ENCODE measurements at places on chromosomes 13 and 19.

GRCh38 chr13:67916650-67917049 is 686.5 kb upstream of the PCDH9 start:
- no peaks in the 10 kb centered on the region for H3K27me3 ChIP-seq
- H3K27ac ChIP-seq = no peak overlapping the region
- H3K4me3 ChIP-seq = no peak overlapping the region
- H3K36me3 ChIP-seq = no peaks in the 10 kb centered on the region
- H3K4me1 ChIP-seq = no peaks in the 10 kb centered on the region

- H3K36me3 ChIP-seq = no peaks in the 10 kb centered on the region
- DNase-seq = no peak
- H3K27ac ChIP-seq = no peak overlapping the region
- H3K4me1 ChIP-seq = no peaks in the 10 kb centered on the region
Measured at GRCh38 chr13:37715606-37716015, 117.0 kb upstream of the POSTN start.

- no peaks in the 10 kb centered on the region for H3K4me1 ChIP-seq
- peak overlapping the region; percentile 11 for H3K27ac ChIP-seq
- no peak for DNase-seq
Measured at GRCh38 chr13:110464556-110465333, 96.8 kb downstream of the RAB20 start.

DNA sequence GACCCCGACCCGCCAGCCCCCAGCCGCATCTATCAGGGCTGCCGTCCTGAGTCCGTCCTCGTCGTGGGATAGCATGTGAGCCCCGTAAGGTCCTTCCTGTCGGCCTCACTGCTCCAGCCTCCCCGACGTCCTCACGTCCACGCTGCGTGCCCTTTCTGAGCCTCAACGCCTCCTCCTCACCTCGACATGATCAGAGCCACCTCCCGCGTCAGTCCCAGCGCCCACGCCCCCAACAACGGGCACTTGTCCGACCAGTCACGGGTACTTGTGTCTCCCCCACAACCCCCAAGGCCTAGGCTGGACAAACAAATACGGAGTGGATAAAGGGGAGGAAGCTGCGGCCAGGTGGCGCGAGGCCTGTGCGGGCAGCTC is 665 bp downstream of the ZNF497 start:
- H3K27ac ChIP-seq = peak overlapping the region; percentile 94
- peaks cover 6% of the 10 kb centered on the region for H3K4me1 ChIP-seq
- peak; percentile 86 for DNase-seq

GRCh38 chr19:19997656-19998268 is 41.5 kb downstream of the ZNF682 start:
- H3K27me3 ChIP-seq = no peaks in the 10 kb centered on the region
- H3K36me3 ChIP-seq = no peaks in the 10 kb centered on the region
- no peak overlapping the region for H3K4me3 ChIP-seq
- no peak overlapping the region for H3K27ac ChIP-seq
- DNase-seq = no peak

DNA sequence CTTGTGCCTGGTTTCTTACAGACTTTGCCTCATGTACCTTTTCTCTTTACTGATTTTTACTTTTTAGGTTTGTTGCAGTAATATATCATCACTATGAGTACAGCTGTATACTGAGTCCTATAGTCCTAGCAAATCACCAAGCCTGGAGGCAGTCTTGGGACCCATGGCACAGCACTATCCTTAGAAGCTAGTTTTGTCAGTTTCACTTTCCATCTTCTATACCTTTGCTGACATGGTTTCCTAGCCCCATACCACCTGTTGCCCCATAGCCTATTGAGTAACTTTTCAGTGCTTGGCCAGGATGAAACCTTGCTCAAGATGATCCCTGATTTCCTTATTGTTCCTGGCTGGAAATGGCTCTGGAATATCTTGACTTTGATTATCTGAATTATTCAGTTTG is 826.4 kb downstream of the GPC5 start:
- no peaks in the 10 kb centered on the region for H3K36me3 ChIP-seq
- H3K27ac ChIP-seq = no peak overlapping the region
- no peak overlapping the region for H3K4me3 ChIP-seq
- no peaks in the 10 kb centered on the region for H3K27me3 ChIP-seq
- no peaks in the 10 kb centered on the region for H3K4me1 ChIP-seq

DNA sequence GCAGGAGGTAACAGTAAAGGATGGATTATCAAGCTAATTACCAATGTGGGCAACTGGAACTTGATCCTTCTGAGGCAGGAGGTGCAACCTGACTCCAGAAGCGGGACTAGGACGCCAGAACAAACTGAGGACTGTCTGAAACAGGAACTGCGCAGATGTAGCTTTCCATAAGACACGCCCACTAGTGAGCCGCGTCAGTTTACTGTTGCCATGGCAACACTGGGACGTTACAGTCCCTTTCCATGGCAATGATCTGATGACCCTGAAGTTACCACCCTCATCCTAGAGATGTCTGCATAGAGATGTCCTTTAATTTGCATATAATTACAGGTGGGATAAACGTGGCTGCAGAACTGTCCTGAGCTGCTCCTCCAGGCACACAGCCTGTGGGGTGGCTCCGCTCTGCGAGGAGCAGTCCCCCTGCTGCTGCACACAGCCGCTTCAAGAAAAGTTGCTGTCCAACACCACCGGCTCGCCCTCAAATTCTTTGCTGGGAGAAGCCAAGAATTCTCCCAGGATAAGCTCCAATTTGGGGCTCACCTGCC is 816.6 kb downstream of the UQCRFS1 start:
- no peak for DNase-seq
- no peaks in the 10 kb centered on the region for H3K36me3 ChIP-seq
- H3K4me1 ChIP-seq = no peaks in the 10 kb centered on the region
- H3K4me3 ChIP-seq = no peak overlapping the region

DNA sequence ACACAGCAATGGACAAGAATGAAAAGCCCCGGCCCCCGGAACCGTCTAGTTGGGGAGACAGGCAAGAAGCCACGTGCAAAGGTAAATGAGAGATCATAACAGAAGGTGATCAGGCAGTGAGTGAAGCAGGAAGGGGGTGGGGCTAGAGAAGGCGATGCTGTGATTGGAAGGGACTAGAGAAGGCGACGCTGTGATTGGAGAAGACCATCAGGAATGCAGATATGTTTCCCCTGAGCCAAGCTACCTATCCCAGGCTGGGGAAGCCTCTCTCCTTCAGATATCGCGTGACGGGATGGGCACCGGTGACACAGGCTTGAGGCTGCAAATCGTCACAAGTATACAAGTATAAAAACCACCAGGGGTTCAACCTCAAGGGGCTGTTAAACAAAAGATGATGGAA is 21.8 kb downstream of the DCAF15 start:
- no peak overlapping the region for H3K4me3 ChIP-seq
- no peaks in the 10 kb centered on the region for H3K27me3 ChIP-seq
- no peak overlapping the region for H3K27ac ChIP-seq
- peaks cover 39% of the 10 kb centered on the region for H3K36me3 ChIP-seq

- no peak overlapping the region for H3K4me3 ChIP-seq
- H3K27me3 ChIP-seq = peaks cover 7% of the 10 kb centered on the region
- H3K27ac ChIP-seq = no peak overlapping the region
- H3K36me3 ChIP-seq = no peaks in the 10 kb centered on the region
- no peak for DNase-seq
- H3K4me1 ChIP-seq = peaks cover 5% of the 10 kb centered on the region
Measured at GRCh38 chr19:48421548-48421947, 24.2 kb upstream of the GRWD1 start.

Measured in upper lobe of right lung (tissue), 1 donor.